ENCODE measurements at places on chromosomes 3 and 15.

DNA sequence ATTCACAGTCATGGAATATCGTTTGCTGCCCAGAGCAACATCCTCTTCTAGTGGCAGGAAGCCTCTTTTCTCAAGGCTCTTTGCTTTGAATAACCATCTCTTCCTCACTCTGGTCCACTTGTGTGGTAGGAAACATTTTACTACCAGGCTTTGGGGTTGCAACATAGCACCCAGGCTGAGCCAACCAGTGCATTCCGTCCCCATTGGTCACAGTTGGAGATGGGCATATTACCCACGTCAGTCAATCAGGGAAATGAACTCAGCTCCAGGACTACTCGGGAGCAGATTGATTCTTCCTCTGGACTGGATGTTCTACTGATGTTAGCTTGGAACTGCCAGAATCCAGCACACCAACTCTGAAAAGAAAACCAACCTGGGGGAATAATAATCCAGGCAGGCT is 4.2 kb upstream of the PEX5L start:
- no peaks in the 10 kb centered on the region for H3K36me3 ChIP-seq
- H3K4me3 ChIP-seq: no peak overlapping the region
- peaks cover 40% of the 10 kb centered on the region for H3K27me3 ChIP-seq
- no peak for DNase-seq
- H3K27ac ChIP-seq: no peak overlapping the region

GRCh38 chr15:39362821-39363561 is 217.9 kb upstream of the THBS1 start:
- DNase-seq: no peak
- H3K27ac ChIP-seq: no peak overlapping the region

DNA sequence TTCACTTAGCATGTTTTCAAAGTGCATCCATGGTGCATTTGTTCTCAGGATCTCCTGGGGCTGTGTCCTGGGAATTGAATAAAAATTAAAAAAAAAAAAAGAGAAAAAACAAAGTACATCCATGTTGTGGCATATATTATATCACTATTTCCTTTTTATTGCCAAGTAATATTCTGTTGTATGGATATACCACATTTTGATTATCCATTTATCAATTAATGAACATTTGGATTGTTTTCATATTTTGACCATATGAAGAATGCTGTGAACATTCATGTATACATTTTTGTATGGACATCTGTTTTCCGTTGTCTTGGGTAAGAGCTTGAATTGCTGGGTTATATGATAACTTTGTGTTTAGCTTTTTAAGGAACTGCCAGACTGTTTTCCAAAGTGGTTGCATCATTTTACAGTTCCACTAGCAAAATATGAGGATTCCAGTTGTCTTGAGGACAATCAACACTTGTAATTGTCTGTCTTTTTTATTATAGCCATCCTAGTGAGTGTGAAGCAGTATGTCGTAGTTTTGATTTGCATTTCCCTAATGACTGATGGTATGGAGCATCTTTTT is 44.5 kb downstream of the CTDSPL2 start:
- no peak overlapping the region for H3K4me3 ChIP-seq
- no peak for DNase-seq
- H3K27ac ChIP-seq: no peak overlapping the region
- H3K27me3 ChIP-seq: no peaks in the 10 kb centered on the region
- H3K4me1 ChIP-seq: peaks cover 25% of the 10 kb centered on the region

GRCh38 chr3:46386205-46386604 is 15.5 kb downstream of the CCR5 start:
- no peak overlapping the region for H3K27ac ChIP-seq
- no peaks in the 10 kb centered on the region for H3K36me3 ChIP-seq
- DNase-seq: no peak
- H3K27me3 ChIP-seq: peaks cover 18% of the 10 kb centered on the region
- H3K4me1 ChIP-seq: peaks cover 26% of the 10 kb centered on the region

DNA sequence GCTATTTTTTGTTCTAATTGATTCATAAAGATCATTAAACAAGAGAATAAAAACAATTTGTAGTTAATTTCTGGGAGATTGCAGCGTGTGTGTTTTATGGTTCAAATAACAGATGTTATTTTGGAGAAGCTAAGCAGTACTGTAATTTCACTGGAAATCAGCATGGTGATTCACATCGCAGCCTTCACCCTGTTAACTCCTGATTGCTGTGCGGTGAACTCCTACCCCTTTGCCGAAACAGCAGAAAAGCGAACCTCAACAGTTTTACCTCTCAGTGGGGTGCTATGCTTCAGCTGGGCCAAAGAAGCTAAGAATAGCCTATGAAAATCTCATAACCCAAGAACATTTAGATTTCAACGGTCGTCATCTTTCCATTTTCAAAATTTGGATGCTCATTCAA is 441.5 kb upstream of the RARB start:
- H3K4me3 ChIP-seq: no peak overlapping the region
- no peaks in the 10 kb centered on the region for H3K4me1 ChIP-seq
- no peaks in the 10 kb centered on the region for H3K27me3 ChIP-seq
- no peak overlapping the region for H3K27ac ChIP-seq
- no peak for DNase-seq

GRCh38 chr15:70208332-70208731 is 110.6 kb upstream of the TLE3 start:
- no peaks in the 10 kb centered on the region for H3K4me1 ChIP-seq
- no peak overlapping the region for H3K4me3 ChIP-seq
- H3K36me3 ChIP-seq: no peaks in the 10 kb centered on the region
- H3K27me3 ChIP-seq: no peaks in the 10 kb centered on the region
- DNase-seq: no peak

Measured in activated T-cell treated with anti-CD3 and anti-CD28 coated beads, Interleukin-2, amount 50 U/mL, for 72 hours (primary cell).